ENCODE measurements at places on chromosomes 12 and 14.

DNA sequence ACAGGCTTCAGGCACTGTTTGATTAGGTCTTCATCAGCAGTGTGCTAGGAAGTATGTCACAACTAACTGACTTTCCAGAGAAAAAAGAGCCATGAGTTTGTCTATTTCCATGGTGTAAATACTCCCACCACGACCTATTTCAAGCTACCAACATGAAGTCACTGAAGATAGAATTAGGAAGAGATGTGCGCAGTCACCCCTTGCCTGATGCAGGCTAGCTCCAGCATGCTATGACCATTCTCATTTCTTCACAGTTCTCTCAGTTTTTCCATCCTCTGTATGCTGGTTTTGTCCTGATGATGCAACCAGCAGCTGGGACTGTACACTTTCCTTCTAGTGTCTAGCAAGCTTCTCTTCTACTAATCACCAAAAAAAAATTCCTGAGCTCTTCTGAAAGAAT is 191.6 kb upstream of the NUDT4 start:
- DNase-seq: no peak

GRCh38 chr14:99143793-99144192 is 128.2 kb downstream of the BCL11B start:
- no peak for DNase-seq

DNA sequence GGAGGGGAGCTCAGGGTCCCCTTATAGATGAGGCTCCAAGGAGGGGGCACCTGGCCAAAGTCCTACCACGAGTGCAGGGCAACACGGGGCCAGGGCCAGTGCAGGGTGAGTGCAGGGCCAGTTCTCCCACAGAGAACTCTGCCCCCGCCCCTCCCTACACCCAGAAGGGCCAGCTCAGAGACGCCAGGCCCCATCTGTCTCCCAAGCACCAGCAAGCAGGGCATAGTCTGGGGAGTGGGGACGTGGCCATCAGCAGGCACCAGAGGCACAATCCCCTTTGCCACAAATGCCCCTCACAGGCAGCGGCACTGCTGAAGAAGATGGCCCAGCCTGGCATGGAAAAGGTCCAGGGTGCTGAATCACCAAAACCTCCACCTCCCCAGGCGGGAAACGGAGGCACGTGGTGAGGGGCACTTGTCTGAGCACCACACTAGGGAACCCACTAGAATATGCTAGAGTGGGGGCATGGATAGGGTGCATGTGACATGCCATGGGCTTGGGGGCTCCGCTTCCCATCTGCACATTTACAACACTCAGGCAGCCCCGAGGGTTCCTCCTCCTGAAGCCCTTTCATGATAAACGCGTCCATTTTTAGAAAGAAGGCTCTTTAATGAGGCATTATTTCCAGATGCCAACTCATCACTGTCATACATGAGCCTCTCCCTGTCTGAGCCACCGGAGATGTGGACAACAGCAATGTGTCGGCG is 17.8 kb downstream of the CCDC85C start:
- no peak for DNase-seq

GRCh38 chr14:94850309-94851211 is 80.6 kb upstream of the GSC start:
- no peak for DNase-seq

GRCh38 chr14:97390096-97390724 is 593.0 kb downstream of the VRK1 start:
- DNase-seq: no peak

DNA sequence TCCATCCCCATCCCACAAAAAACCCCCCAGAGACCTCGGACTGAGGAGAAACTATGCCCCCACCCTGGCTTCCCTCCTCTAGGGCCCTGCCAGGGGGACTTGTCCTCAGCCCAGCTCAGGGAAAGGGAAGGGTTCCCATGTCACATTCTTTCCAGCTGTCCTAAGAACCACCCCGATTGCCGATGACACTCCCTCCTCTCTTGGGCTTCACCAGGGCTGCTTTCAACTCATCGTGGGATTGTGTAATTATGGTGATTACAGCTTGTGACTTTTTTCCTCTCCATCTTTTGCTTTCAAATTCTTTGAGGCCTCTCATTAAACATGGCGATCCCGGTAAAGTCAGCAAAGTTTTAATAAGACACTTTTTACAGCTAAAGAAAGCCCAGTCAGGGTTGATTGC is 344.0 kb downstream of the DPF3 start:
- no peak for DNase-seq
